Stimulated activated CD4-positive, alpha-beta T cell treated with anti-CD3 and anti-CD28 coated beads, Interleukin-4, amount 100 ng/mL, for 1 hour (primary cell): ENCODE measurements at places on chromosomes 5 and 9.

DNA sequence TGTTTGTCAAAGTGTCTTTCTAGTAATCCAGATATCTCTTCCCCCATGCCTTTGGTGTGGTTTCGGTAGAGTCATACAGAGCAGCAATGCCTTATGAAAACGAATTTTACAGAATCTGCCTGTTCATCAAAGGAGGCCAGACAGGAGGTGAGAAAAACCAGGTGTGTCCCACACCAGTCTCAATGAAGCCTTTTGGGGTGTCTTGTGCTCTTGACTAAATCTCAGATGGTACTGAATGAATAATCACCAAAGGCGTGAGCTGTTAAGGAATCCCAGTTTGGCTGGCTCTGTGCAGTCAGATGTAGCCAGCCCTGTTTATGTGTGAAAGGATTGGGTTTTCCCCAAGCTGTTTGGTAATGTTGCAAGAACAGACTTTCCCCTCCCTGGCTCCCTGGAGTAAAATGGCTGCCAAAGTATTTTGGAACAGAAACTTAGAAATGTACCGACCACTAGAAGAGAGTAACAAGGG is 70.8 kb upstream of the CDKN2B start:
- peak; percentile 23 for DNase-seq

GRCh38 chr5:69516769-69517168 is 24.2 kb downstream of the OCLN start:
- no peak for DNase-seq

- no peak for DNase-seq
Observed at GRCh38 chr5:54285686-54286085, 24.7 kb downstream of the ARL15 start.

GRCh38 chr5:87751824-87752223 is 339.1 kb upstream of the CCNH start:
- no peak for DNase-seq

- no peak for DNase-seq
Observed at GRCh38 chr5:6442333-6442732, 6.3 kb upstream of the UBE2QL1 start.

- no peak for DNase-seq
Observed at GRCh38 chr5:14660833-14661232, 3.7 kb upstream of the OTULIN start.

- DNase-seq = no peak
Observed at GRCh38 chr9:122102156-122102555, 9.0 kb upstream of the TTLL11 start.

DNA sequence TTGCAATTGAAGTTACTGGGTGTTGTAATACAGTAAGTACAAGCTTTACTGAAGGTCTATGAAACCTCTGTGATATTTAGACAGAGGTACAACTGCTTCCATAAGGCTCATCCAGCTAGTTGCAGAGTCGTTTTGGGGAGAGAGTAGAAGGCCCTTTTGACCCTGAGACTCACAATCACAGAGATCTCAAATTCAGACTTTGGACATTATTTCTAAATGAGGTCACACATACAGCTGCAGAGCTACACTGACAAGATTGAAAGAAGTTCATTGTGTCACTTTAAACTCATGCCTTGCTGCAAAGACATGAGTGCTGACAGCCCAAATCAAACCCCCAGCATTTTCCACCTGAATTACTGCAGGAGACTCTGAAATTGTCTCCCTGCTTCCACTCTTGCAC is 205.9 kb upstream of the TMEM161B start:
- no peak for DNase-seq
